NCI-H1048 (cell line): ENCODE measurements at places on chromosomes 16 and 17.

- no peak for DNase-seq
Measured at GRCh38 chr16:12145918-12146317, 169.4 kb downstream of the SNX29 start.

- peak; percentile 54 for DNase-seq
Measured at GRCh38 chr17:19447085-19447583, 36.1 kb downstream of the RNF112 start.

- DNase-seq, result no peak
Measured at GRCh38 chr16:49788986-49789385, 66.9 kb downstream of the ZNF423 start.

- DNase-seq, result peak; percentile 39
Measured at GRCh38 chr17:43021741-43022512, at the start of gene VAT1. Gene VAT1 (minus strand): TSS chr17:43022385. CDS start chr17:43022322, 63 bp downstream.

DNA sequence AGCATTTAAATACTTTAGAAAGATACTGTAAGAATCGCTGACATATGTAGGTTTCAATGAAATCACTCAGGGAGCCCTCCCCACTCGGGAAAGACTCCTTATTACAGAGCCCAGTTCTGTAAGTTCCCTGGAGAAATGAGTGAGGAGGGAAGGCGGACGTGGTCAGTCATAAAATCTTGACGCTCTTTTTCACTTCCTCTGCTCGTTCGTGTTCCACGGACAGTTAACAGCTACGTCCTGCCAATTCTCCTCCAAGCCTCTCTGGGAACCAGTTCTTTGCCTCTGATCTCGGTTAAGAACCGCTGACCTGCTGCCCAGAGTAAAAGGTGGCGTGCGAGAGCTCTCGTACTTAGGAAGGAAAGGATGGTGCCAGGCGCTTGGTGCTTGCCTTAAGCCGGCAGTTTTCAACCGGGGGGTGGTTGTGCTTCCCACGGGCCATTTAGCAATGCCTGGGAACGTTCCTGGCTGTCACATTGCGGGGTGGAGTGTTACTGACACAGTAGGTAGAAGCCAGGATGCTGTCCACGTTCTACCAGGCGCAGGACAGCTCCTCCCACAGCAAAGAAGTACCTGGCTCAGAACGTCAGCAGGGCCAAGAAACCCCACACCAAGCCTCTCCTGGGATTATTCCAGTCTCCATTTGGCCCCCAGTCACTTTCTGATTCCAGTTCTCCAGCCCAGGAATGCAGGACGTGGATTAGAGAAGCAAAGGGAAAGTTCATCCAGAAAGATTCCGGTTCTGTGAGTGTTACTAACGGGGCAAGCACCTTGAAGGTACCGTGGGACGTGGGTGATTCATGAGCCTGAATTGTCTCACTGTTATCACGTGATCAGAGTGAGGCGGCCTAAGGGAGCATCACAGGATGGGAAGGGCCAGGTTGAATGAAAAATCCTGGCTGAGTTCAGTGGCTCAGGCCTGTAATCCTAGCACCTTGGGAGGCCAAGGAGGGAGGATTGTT lies 87.7 kb downstream of the MRM3 start:
- DNase-seq, result no peak

DNA sequence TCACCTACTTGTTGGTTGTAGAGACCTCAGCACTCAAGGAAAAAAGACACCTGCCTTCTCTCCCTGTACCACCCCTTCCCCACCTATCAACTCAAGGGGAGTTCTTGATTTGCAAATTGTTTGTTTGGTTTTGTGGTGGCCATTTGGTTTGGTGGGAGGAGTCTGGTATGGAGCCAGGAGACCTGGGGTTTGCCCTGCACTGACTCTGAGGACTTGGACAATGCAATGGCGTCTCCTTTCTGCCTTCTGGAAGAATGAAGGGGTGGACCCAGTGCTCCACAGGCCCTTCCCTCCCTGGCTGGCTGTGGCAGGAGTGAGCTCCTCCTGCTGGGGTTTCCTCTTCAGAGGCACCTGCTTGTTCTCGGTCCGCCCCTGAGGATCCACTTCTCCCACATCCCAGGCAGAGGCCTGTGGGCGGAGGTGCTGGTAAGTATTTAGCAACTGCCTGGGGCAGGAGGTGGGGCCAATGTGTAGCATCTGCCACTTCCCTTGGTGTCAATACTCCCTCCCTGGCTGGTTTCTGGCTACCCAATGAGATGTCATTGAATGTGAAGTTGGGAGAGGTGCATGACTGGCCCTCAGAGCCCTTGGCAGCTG lies 164.5 kb downstream of the NTN1 start:
- DNase-seq, result no peak

- DNase-seq, result no peak
Measured at GRCh38 chr17:50218771-50219315, 17.4 kb upstream of the COL1A1 start.

GRCh38 chr17:32927724-32928585 lies at the start of gene TMEM98:
Gene TMEM98 (plus strand): TSS chr17:32928153. CDS start chr17:32931529, 3,376 bp downstream.
- no peak for DNase-seq

DNA sequence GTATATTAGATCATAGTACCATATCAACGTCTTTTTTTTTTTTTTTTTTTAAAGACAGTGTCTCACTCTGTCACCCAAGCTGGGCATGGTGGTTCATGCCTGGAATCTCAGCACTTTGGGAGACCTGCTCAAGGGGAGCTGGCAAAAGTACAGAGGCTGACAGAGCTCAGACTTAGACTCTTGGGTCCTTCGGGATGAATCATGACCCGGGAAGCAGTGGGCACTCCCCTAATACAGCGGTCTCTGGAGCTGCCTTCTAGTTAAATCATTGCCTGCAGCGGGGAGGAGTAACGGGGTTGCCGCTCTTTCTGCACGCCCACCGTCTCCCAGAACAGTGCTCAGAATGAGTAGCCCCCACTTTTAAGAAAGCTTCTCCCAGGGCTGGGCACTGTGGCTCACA lies 174.4 kb downstream of the CPPED1 start:
- no peak for DNase-seq

DNA sequence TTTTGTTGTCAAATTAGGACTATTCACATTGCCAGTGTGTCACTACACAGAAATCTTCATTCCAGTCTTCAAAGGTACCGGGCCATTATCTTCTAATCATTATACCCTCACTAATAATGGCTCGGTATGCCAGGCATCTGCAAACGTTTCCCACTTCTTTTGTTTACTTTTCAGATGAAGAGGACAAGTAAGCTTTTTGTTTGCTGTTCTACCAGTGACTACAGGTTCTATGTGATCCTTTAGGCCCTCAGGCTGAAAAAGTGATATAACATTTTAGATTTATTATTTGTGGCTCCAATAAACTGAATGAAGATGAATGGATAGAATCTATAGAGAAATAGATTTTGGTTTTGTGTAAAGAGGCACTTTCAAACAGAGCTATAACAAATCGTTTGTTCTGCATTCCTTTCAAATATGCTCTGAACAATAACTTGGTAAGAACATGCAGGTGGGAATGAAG lies 403 bp upstream of the KRTAP3-1 start:
- DNase-seq, result peak; percentile 93

DNA sequence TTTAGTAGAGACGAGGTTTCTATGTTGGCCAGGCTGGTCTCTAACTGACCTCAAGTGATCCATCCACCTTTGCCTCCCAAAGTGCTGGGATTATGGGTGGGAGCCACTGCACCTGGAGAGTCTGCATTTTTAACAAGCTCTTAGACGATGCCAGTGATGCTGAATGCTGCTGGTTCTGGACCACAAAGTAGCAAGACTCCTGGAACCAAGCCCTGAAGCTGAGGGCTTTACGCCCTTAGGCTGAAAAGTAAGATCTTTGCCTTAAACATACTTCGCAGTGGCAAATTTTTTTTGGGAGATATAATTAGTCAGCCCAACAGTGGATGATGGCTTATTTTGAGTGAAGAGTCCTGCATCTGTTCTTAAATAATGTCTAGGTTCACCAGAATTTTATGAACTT lies 14.0 kb downstream of the METTL9 start:
- DNase-seq, result no peak

GRCh38 chr17:33183487-33184026 lies 109.5 kb downstream of the ASIC2 start:
- DNase-seq, result no peak

GRCh38 chr16:86185089-86185488 lies 286.1 kb downstream of the IRF8 start:
- no peak for DNase-seq

DNA sequence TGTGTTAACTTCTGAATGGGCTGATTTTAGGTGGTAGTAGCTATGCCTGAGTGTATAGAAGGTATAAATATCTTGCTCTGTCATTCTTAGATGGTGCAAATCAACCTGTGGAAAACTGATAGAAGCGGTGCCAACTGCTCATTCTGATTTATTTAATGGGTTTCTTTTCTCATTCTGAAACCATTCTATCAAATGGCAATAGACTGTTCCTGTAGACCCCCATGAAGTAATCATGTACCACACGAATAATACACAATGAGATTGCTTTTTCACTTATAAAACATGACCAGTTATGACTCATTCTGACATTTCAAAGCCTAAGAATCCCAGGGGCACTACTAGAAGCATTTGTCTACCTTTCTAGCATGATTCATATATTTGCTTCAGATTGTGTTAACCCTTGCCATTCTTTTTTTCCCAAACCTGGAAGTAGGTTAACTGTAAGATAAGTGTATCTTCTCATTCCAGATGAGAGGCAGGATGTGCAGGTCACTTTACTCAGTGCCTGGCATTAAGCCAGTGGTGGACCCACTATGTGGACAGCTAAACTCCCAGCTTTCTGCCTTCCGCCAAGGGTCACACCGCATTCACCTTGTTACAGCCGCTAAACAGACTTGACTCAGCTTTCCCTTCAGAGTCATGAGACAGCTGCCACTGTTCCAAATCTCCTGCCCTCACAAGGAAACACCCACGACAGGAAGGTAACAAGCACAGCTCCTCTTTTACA lies 16.4 kb upstream of the SLC16A11 start:
- DNase-seq, result no peak

- DNase-seq, result no peak
Measured at GRCh38 chr16:59878479-59878878, 1144.4 kb upstream of the GOT2 start.

GRCh38 chr17:32931686-32932085 lies 3.7 kb downstream of the TMEM98 start:
- no peak for DNase-seq

- DNase-seq, result no peak
Measured at GRCh38 chr17:13127921-13128602, 110.2 kb upstream of the ELAC2 start.

DNA sequence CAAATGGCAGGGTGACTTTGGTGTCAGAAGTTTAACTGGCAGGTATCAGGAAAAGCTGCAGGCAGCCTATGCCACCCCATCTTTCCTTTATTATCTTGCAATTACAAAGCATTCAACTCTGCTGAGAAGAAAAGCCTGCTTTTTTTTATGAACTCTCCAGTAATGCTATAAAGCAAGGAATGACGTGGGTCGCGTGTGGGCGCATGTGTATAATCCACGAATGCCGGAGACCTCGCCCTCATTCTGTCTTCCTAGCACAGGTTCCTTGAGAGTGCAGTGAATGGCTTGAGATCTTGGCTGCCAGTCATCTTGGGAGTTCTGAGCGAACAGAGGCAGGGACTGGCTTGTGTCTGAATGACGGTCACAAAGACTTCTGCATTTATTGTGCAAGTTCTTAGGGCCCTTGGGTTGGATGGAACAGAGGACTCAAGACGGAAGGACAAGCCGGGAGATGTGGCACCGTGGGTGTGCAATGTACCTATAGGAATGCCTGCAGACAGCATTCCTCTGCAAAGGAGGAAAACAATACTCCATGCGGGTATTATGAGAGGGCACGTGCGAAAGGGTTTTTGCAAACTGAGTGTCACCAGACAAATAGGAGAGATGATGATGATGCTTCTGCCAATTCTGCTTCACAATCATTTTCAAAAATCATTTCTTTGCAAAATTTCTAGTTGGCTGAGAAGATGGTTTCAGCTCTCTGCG lies 96.1 kb upstream of the ELAC2 start:
- DNase-seq, result no peak

DNA sequence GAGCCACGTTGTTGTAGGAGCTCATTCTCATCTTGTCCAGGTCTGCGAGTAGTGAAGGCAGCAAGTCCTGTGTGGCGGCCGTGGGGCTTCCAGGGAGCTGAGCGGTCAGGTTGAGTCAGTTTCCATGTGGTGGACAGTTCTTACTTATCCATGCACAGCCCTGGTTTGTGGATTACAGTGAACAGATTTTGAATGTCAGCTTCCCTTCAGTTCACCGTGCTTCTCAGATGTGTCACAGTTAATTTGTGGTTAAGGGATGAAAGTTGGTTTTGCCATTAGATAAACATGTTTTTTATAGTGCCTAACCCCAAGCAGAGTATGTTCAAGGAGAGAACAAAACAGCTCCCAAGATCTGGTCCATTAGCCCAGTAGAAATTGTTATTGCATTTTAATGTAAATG lies 103.1 kb downstream of the RPTOR start:
- no peak for DNase-seq

- DNase-seq, result no peak
Measured at GRCh38 chr17:3827124-3827773, 18.8 kb downstream of the NCBP3 start.

DNA sequence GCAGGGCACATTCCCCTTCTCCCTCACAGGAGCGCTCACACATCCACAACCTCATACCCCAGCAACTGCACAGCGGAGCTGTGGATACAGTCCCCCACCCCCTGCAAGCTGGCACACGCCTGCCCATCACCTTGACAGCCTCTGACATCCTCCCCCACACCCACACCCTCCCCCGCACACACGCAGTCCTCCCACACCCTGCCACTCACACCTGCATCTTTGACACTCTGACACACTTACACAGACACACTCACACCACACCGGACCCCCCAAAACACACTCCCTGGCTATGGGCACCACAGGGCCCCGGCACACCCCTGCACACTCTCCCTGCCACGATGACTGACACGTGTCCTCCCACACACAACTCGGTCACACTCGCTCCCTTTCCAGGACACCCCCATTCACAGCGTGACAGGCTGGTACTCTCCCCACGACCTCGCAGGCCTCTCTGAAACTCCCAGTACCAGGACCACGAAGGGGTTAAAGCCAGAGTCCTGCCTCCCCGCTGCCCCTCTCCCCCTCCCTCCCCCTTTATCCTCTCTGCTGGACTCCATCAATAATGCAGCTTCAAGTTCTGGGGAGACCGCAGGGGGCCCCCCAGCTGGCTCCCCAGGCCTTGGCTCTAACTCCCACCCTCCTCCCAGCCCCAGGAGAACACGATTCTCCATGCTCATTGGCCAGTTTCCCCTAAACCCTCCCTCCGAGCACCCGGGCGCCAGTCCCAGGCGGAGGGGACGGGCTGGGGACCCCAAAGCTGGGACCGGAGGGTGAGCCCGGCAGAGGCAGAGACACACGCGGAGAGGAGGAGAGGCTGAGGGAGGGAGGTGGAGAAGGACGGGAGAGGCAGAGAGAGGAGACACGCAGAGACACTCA lies at the start of gene PPP1R1B:
TSS of gene PPP1R1B (plus strand) at position 782 of the 876 bp plus-strand sequence. CDS start 441 bp downstream, outside the sequence.
- no peak for DNase-seq

GRCh38 chr17:80575057-80575875 lies 30.6 kb downstream of the RPTOR start:
- DNase-seq, result peak; percentile 75

GRCh38 chr16:86498671-86499439 lies 11.5 kb upstream of the FOXF1 start:
- DNase-seq, result no peak

- no peak for DNase-seq
Measured at GRCh38 chr16:80023865-80024264, 423.3 kb upstream of the MAF start.
